Vein endothelial cell (primary cell): ENCODE measurements at places on chromosomes 1 and 21. TPM values are rescaled to one million over a fixed set of nuclear protein-coding genes. Genes with fewer than 3 reads are reported as not detected.

RPS6KC1 gene
- total RNA-seq = 21.4 and 23.2 TPM in 2 replicates

UBXN10 gene
- total RNA-seq = under 0.01 TPM in 1 of 2 replicates, not detected in the other

ADORA1 gene
- total RNA-seq = not detected in 2 replicates

CFHR3 gene
- not detected in 2 replicates for total RNA-seq

POU3F1 gene
- not detected in 2 replicates for total RNA-seq

BCL10 gene
- total RNA-seq = 92.1 and 118 TPM in 2 replicates

FUCA1 gene
- total RNA-seq = 11.0 and 12.7 TPM in 2 replicates

DISP3 gene
- 0.10 and 0.33 TPM in 2 replicates for total RNA-seq

CLCA4 gene
- total RNA-seq = not detected in 2 replicates

CD5L gene
- not detected in 2 replicates for total RNA-seq
